GM04504 (cell line): ENCODE measurements at places on chromosomes 6 and 20.

DNA sequence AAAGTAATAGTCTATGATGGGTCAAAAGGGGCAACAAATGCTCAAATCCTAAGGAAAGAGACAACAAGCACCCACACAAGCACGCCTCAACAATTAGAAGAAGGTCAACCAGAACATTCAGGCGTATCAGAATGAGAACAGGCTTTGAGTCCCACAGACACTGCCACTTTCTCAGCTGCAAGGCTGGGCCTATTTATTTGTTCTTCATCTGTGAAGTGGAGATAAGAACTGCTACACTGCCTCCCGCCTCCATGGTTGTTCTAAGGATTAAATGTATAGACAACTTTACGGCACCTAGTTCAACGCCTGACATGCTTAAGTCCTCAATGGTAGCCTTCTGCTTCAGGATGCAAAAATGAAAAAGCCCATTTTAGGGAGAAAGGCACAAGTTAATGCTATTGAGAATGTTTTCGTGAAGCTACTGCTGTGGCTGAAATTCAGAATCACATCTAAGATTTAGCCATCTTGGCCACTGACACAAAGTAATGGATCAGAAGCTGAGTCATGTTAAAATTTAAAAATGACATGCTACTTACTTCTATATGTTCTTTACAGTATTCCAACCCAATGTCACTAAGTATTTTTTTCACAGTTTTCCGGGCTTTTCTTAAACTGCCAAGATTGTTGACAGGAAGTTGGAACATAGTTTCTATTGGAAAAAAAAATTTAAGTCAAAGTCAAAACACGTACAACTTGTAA, 27.7 kb downstream of the ADNP start:
- DNase-seq, result no peak

- DNase-seq, result peak; percentile 35
These were observed 41.0 kb downstream of the AKIRIN2 start for GRCh38 chr6:87661016-87661415.

GRCh38 chr20:60049601-60050000, 91.4 kb downstream of the CDH26 start:
- no peak for DNase-seq

DNA sequence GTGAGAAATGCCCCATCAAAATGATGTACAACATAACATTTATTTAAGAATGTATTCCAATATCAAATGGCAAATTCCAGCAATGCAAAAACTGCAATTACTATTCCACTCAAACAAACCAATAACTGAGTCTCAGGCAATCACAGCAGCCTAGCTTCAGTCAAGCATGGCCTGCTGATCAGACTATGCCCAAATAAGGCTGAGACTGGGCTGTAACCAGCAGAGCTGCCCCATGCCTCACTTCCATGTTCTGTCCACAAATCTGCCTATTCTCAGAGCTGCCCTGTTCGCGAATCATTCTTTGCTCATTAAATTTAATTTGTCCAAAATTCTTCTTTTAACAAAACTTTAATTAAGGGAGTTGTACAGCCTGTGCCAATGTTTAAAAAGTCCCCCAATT, 155.4 kb downstream of the FNDC1 start:
- no peak for DNase-seq

GRCh38 chr6:169960886-169961611, 209.6 kb downstream of the ERMARD start:
- DNase-seq, result no peak
